ENCODE measurements at places on chromosomes 12 and 14.

DNA sequence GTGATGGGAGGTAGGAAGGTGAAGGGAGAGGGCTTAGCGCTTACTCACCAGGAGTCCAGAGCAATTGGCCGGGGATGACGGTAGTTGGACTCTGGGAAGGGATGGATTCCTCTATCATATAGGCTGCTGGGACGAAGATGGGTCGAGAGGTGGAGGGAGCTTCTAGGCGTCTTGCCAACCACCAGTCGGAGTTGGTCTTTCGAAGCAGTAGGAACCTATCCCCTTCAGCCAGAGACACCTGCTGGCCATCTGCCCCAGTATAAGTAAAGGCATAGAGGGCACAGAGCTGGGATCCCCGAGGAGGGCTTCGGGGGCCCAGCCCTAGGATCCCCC is 657 bp downstream of the ARHGAP9 start:
- no peak for DNase-seq

- DNase-seq, result no peak
Observed at GRCh38 chr12:117046011-117046369, 53.2 kb downstream of the TESC start.

GRCh38 chr12:59055204-59055860 is 135.0 kb upstream of the LRIG3 start:
- DNase-seq, result no peak

DNA sequence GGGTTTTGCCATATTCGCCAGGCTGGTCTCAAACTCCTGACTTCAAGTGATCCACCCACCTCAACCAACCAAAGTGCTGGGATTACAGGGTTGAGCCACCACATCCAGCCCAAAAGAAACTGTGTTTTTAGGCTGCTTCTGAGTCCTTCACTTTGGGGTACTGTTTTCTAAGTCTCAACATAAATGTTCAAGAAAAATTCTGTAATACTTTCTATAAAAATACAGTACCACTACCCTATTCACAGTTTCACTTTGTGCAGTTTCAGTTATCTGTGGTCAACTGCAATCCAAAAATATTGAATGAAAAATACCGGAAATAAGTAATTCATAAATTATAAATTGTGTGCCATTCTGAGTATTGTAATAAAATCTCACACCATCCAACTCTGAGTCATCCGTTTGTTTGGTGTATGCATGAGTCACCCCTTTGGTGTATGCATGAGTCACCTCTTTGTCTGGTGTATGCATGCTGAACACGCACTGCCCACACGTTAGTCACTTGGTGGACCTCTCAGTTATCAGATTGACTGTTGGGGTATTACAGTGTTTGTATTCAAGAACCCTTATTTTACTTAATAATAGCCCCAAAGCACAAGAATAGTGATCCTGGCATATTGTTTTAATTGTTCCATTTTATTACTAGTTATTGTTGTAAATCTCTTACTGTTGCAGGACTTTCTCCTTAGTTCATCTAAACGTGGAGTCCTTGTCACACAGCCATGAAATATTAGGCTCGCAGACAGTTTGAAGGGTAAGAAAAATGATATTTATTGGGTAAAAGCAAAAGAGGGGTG is 190.2 kb downstream of the FSCB start:
- peak; percentile 0 for DNase-seq

- no peak for DNase-seq
Observed at GRCh38 chr12:81811778-81812125, 52.6 kb upstream of the PPFIA2 start.

- DNase-seq, result no peak
Observed at GRCh38 chr12:80858356-80858755, 79.4 kb downstream of the LIN7A start.

GRCh38 chr12:58301038-58301729 is 359.8 kb downstream of the ATP23 start:
- DNase-seq, result no peak

DNA sequence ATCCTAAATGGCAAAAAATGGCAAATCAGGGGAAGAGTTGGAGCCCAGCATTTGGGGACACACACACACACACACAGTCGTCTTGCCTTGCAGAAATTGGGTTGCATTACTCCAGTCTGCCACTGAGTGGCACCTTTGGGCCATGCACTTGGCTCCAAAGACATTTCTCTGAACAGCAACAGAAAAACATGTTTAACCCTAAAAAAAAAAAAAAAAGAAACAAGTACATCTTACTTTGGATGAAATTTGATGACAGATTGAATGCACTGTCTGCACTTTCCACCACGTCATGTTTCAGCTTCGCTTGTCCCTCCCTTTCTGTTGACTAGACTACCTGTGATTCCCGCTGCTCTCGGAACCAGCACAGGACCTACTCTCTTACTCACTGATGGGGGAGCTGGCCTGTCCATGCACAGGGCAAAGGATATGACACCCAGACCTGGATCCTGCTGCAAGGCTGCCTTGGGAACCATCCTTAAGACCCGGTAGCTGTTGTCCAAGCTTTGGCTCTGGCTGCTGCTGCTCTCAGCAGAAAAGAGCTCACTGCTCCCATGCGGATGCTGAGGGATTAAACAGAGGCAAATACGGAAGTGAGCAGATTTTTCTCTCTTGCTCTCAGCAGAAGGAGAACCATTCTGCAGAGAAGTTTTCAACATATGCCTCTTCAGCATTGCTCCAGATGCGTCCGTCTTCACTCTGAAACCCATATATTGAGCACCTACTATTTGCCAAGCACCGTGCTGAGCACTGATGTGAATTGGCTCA is 376.8 kb downstream of the DPF3 start:
- peak; percentile 49 for DNase-seq

DNA sequence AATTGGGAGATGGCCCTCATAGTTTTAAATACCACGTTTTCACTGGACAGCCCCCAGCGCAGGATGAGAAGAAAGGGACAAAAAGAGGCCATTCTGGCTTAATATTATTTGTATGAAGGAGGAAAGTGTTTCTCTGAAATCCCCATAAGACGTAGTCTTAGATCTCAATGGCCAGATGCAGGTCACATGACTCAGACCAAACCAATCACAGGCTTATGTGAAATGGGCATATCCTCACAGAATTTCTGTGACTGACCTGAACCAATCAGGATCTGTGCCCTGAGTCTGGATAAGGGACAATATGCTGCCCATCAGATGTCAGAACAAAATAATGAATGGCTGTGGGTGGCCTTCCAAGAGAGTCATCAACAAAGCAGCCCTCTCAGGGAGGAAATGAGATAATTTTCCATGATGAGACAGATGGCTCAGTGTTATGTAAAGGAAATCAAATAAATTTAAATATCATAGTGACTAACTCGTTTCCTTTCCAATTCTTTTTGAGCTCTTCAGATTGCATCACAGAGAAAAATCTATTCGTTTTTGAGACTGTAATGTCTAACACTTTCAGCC is 1009.5 kb upstream of the TMEM132C start:
- DNase-seq, result no peak

- DNase-seq, result no peak
Observed at GRCh38 chr12:3442397-3442796, 48.6 kb upstream of the PRMT8 start.

DNA sequence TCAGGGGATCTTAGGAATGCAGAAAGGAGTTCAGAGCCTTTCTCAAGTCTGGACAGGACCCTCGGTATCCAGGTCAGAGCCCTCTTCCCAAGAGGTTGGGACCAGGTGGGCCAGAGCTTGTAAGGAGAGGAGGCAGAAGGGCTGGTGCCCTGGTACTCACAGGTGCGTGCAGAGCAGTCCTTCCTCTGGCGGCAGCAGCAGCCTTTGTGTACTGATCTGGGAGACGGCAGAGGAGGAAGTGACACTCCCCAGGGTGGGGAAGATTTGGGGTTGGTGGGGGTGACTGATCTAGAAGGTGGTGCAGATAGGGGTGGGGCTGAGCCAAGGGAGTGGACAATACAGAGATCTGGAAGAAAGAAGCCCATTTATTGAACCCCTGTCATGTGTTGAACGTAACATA is at the start of gene ITGB7:
ITGB7 (minus strand) TSS at position 210 of the 400 bp plus-strand sequence. CDS start 6,808 bp downstream, outside the sequence.
- peak; percentile 36 for DNase-seq

- no peak for DNase-seq
Observed at GRCh38 chr12:45503899-45504298, 225.6 kb upstream of the ARID2 start.

GRCh38 chr14:68874746-68875155 is 81.9 kb upstream of the ZFP36L1 start:
- no peak for DNase-seq

DNA sequence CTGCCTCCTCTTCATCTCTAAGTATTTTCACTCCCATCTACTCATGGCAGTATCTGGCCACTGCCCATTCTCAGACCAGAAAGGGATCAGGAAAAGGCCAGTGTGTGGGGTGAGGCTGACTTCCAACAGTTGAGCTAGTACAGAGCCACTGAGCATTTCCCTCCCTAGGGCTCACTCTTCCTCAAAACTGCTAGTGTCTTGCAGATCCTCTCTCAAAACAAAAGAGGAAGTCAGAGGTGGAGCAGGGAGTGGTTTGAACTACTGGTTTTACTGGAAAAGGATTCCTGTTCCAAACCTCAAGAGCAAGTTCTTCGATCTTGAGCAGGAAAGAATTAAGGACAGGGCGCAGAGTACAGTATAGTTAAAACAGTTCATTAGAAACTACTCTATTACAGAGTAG is 11.7 kb upstream of the RNASE10 start:
- DNase-seq, result no peak

DNA sequence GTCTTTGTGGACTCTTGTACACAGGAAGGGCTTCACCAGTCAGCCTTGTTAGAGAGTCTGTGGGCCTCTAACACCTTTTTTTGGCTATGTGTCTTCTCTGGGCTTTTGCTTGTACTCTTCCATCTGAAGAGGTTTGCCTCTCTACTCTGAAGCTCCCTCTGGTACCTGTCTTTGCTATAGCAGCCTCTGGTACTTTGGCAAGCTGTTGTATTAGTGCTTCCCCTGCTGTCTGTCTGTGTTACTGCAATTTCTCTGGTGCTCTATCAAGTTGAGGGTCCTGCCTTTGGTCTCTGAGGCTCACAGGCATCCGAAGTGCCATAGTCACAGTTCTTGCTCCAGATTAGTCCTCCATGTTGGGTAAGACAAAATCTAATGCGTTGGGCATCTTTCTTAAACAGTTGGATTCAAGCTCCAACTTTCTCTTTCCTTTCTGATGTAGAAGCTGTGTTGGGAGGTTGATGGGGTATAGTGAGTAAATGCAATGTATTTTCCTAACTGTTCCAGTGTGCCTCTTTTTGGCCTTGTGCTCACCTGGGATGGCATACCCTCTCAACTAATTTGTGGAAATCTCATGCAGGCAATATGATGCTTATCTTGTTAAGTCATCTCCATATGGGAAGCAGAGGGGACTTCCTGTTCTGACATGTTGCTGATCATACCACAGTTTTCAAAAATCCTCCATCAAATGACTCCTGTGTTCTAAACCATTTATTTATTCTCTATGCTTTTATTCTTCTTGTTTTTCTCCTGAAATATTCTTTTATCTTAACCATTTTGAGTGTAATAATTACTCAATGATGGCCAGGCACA is 88.8 kb downstream of the ATF7IP start:
- no peak for DNase-seq

DNA sequence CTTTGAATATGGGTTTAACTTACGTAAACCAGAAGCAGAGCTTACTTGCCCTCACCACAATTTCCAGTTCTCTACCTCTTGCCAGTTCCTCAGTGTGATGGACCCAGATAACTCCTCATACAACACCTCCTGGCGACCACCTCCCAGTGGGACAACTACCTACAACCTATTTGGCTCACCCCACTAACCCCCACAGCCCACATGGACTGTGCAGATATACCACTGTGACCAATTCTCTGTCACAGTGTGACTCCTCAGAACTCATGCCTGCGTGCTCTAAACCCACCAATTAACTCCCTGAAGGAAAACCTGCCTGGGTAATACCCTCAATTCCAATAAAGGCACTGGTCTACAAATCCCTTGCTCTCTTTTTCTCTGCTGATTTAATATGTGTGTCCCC is 311.7 kb downstream of the DIO2 start:
- no peak for DNase-seq

- DNase-seq, result no peak
Observed at GRCh38 chr12:128863957-128864356, 10.7 kb downstream of the GLT1D1 start.

DNA sequence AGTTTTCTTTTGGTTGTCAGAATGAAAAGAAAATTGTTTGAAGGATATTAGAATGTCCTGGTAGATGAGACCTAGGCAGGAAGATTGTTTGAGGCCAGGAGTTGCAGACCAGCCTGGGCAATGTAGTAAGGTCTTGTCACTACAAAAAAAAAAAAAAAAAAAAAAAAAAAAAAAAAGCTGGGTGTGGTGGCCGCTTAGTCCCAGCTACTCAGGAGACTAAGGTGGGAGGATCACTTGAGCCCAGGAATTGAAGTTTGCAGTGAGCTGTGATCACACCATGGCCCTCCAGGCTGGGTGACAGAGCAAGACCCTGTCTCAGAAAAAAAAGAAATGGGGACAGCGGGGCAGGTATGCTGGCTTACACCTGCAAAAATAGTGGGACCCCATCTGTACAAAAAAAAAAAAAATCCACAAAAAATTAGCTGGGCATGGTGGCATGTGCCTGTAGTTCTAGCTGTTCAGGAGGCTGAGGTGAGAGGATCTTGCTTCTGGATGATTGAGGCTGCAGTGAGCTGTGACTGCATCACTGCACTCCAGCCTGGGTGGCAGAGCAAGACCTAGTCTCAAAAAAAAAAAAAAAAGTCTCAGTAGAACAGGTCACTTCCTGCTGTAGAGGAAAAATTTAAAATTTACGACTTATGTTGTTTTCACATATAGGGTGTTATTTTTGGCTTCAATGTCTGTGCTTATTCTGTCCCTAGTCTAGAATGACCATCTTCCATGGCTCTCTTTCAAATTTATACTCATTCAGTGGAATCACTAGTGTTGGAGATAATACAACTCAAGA is 70.7 kb downstream of the PPHLN1 start:
- DNase-seq, result no peak

DNA sequence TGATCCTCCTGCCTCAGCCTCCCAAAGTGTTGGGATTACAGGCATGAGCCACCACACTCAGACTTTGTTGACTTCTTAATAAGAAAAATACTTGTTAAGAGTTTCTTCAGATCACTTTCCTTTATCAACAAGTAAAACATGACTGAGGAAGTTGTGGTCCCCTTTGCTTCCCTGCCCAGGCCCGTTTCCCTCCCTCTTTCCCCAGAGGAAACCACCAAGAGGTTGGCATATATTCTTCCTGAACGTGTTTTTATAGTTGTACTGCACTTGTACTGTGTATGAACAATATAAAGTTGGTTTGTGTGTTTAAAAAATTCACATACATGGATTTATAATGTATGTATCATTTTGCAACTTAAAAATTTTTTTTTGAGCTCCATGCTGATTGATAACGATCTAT is 28.4 kb downstream of the PTPN11 start:
- no peak for DNase-seq

GRCh38 chr12:28650906-28651305 is 460.6 kb downstream of the CCDC91 start:
- no peak for DNase-seq

DNA sequence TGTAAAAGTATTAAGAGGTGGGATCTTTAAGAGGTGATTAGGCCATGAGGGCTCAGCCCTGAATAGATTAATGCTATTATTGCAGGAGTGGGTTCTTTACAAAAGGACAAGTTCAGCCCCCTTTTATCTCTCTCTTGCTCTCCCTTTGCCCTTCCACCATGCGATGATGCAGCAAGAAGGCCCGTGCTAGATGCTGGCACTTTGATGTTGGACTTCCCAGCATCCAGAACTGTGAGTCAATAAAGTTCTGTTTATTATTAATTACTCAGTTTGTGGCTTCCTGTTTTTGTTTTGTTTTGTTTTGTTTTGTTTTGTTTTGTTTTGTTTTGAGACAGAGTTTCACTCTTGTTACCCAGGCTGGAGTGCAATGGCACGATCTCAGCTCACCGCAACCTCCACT is 10.1 kb downstream of the RNASE1 start:
- no peak for DNase-seq

Measured in activated CD8-positive, alpha-beta memory T cell treated with anti-CD3 and anti-CD28 coated beads for 4 hours (primary cell).